ENCODE measurements at places on chromosomes 4 and X.

DNA sequence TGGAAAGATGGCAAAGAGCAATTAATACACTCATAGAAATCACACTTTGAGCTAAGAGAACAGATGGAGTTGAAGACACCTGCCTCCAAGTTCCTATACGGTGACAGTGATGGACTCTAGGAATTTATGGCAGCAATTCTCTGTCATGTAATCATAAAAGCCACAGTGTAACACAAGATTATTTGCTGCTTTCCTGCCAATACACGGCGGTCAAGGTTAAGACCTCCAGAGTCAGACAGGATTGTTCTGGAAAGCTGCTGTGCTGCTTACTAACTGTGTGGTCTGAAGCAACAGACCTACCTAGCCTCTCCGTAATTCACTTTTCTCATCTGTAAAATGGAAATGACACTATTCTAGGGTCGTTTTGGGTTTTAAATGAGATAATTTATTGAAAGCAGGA is 14.6 kb upstream of the KIT start:
- DNase-seq: no peak

DNA sequence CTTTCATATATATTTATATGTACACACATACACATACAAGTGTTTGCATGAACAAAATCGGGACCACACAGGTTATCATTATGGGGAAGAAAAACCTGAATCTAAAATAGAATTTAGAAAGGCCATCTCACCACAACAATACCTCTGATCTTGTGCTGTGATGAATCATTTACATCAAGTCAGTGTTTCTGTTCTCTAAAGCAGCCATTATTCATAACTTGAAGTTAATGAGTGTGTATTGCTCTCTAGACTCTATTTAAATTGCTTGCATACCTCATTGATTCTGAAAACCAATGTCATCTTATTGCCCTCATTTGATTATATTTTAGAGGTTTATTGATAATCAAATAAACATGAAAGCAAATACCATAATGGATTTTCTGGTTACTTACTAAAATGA is 71.6 kb downstream of the FAM114A1 start:
- no peak for DNase-seq

DNA sequence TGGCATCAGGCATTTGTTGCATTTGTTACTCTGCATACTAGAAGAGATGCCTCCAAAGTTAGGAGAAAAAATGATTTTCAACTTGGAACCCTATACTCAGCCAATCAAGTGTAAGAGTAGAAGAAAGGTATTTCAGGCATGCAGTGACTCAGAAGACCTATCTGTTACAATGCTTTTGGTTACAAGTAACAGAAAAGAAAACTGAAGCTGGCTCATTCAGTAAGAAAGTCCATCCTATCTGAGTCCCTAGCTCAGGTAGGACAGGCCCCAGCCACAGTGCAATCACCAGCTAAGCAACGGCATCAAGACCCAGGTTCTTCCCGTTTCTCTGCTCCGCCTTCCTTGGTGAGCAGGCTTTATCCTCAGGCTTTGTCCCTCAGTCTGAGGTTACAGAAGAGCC is 23.3 kb downstream of the MECP2 start:
- no peak for DNase-seq

GRCh38 chr4:164252286-164252685 is 501.6 kb upstream of the SMIM31 start:
- DNase-seq: no peak

GRCh38 chr4:42865572-42866189 is 26.8 kb upstream of the GRXCR1 start:
- DNase-seq: no peak

GRCh38 chr4:124390861-124391260 is 321.7 kb downstream of the ANKRD50 start:
- no peak for DNase-seq

DNA sequence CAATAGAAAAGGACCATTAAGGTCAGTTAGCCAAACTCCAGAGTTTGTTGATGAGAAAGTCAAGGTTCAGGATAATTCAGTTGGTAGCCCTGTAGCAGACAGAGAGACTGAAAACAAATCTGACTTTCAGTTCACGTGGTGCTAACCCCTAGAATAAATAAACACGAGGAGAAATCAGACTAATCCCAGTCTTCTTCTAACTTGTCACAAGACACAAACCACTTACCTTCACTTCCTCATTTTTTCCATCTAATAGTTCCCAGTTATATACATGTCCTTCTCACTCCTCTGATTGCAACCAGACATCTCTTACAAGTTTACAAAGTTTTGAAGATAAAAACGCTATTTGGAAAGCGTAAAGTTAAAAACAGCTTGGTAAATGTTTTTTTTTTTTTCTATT is 7.7 kb downstream of the TLR7 start:
- DNase-seq: no peak

GRCh38 chrX:10903523-10903922 is 207.6 kb upstream of the HCCS start:
- DNase-seq: no peak

DNA sequence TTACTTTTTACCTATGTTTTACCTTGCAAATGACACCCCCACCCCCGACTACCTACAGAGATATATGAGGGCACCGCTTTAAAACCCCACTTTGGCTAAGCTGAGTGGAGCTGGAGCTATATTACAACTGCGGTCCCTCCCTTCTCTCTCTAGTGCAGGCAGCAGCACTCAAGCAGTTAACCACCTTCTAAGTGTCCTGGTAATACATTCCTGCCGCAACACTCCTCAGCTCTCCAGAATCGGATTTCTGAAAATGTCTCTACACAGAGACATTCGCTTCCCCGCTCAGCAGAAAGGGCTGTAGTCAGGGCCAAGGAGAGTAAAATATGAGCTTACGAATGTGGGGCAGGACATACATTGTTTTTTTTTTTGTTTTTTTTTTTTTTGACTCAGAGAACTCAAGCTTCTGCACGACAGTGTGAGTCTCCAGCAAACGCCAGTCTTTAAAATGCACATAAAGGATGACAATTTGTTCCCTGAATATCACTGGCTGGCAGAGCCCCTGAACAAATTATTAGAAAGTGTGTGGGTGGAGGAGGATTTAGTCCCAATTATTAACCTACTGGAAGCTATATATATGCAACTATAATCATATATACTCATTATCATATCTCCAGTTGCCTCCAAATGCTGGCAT is 287.0 kb upstream of the TET2 start:
- DNase-seq: no peak

- no peak for DNase-seq
Observed at GRCh38 chr4:155479835-155480234, 103.1 kb upstream of the MAP9 start.

GRCh38 chrX:75096331-75096730 is 59.8 kb downstream of the ABCB7 start:
- no peak for DNase-seq

GRCh38 chr4:182931691-182932345 is 14.6 kb upstream of the DCTD start:
- no peak for DNase-seq

- no peak for DNase-seq
Observed at GRCh38 chr4:153639833-153640802, 44.0 kb upstream of the TLR2 start.

- no peak for DNase-seq
Observed at GRCh38 chrX:138748480-138748879, 37.0 kb upstream of the FGF13 start.

DNA sequence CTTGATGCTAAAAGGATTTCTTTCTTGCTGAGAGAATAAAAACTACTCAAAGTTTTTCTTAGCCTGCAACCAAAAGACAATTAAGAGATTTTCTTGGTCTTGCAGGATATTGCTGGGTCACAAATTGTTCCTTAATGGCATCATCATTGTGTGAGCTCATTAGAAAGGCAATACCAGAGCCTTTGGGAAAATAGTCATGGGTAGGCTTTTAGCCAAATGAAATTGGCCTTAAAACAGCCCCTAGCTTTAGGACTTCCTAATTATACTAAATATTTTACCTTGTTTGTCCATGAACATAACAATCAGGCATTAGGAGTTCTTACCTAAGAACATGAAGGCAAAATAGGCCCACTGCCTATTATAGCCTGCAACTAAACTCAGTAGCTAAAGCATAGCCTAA is 10.4 kb upstream of the FAM13A start:
- DNase-seq: no peak

DNA sequence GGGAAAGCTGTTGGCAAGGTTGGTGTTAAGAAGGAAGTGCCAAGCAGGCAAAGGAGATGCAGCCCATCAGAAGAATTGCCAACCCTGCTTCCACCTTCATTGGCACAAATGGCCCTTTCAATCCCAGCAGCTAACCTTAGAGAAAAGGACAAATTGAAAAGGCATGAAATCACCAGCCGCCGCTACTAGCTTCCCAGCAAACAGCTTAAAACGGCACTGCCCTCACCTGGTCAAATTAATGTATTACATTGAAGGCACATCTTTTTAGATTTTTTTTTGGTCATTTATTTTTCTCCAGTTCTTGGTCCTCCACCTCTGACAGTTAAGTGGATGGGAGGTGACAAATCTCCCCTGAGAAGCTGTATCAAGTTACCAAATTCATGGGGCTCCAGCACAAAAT is 51.0 kb upstream of the NHSL2 start:
- DNase-seq: no peak

DNA sequence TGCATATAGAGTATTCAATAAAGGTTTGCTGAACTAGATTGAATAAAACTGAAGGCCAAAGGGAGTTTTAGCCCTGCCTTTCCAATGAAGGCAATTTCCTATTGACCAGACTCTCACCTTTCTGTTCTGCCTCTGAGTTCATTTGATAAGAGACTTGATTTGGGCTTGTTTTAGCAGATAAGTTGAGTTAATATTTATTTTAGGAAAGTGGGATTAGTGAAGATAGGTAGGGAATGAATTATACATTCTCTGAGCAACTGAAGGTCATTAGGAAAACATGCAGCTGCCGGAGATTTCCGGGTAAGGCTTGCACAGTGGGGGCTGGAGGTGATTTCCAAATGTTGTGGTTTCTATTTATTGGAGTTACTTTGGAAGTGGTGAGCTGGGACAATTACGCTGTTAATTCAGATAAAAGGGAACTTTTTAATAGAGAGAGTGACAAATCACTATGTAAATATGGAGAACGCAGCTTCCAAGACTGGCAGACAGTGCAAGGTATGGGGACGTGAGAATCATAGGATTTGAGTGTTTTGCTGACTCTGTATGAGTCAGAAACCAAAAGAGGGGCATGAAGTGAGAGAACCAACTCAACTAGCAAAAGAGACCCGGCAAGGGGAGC is 553.6 kb upstream of the BOD1L1 start:
- no peak for DNase-seq

DNA sequence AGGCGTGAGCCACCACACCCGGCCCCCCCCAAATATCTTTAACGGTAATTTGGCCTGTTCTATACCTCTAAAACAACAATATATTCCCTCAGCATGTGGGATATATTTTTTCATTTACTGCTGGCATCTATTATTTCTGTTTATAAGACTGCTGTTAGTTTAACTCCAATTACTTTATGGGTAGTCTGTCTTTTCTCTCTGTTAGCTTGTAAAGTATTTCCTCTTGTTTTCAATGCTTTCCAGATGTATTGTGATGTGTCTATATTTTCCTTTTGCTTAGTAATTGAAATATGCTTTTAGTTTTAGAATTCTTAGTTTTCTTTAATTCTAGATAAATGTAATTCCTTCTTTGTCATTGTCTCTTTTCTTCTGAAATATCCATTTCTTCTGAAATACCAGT is 445.8 kb downstream of the ANKRD50 start:
- DNase-seq: no peak

DNA sequence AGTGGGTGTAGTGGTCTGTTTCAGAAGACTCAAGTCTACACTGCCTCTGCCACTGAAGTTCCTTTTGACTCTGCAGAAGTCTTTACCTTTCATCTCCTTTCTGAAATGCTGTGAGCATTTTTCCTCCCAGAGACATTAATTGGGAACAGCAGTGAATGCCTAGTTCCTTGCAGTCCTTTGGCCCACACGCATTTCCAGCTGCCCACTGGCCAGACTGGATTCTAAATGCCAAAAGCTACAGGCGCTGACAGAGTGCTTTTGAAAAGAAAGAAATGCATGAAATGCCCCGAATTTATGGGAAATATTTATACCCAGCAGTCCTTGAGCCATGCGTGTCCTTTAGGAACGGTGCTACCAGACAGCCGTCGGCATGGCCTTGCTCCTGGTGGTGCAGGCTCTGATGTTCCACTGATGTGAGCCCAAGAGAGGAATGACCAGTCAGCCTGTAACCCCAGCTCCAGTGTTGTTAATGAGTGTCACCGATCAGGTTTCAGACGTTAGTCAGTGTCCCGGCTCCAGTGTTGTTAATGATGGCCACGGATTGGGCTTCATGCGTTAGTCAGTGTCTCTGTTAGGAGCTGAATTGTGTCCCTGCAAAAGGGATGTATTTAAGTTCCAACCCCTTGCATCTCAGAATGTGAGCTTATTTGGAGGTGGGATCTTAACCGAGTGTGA is 132.6 kb downstream of the TBL1X start:
- DNase-seq: no peak

DNA sequence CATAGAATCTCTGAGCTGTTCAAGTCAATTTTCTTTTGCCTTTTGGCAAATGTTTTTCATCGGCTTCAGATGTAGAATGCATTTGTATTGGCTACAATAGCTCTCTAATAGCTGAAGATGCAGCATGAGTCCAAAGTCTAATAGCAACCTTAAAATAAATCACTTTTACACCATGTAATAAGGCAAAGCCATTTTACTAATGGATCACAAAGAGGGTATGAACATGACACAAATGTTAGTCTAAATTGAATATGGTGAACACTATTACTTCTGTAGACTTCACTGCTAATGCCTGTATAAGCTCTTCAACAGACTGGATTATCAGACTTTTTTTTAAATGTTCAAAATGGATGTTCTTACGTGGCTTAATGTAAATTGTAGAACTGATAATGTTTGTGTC is 645.3 kb downstream of the TLL1 start:
- no peak for DNase-seq

DNA sequence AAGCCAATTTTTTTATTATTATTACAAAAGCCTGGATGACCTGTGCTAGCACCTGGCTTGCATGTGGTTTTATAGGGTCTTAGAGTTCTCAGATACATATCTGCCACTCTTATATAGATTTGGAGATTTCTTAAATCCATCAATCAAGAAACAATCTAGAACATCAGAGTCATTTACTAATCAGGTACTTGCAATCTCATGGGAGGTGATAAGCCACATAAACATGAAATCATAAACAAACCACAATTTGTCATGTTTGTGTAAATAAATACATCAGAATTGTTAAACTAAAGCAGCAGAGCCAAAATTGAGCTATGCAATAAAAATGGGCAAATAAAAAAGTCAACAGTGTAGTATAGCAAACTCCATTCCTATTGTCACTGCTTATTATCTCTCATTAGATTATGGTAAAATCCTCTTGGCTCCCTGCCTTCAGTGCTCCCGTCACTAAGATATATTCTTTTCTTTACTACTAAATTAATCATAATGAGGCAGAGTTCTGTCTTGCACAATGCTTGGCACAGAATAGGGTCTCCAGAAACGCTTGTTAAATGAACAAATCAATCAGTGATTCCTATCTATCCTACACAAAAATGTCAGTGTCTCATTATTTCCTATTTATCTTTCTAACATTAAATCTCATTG is 108.7 kb upstream of the TTC29 start:
- no peak for DNase-seq

GRCh38 chr4:148118633-148119032 is 323.6 kb downstream of the NR3C2 start:
- DNase-seq: no peak

- DNase-seq: no peak
Observed at GRCh38 chr4:35539404-35540055, 704.8 kb downstream of the ARAP2 start.

All from HuH-7.5 (cell line).